ENCODE measurements at places on chromosomes 1 and 21.

- no peak for DNase-seq
These were observed at the start of gene OBSCN for GRCh38 chr1:228207851-228208821. Gene OBSCN (plus strand): TSS chr1:228208044. CDS start chr1:228211784, 3,740 bp downstream.

- DNase-seq: no peak
These were observed 1233.7 kb downstream of the PLA2G4A start for GRCh38 chr1:188062456-188062855.

DNA sequence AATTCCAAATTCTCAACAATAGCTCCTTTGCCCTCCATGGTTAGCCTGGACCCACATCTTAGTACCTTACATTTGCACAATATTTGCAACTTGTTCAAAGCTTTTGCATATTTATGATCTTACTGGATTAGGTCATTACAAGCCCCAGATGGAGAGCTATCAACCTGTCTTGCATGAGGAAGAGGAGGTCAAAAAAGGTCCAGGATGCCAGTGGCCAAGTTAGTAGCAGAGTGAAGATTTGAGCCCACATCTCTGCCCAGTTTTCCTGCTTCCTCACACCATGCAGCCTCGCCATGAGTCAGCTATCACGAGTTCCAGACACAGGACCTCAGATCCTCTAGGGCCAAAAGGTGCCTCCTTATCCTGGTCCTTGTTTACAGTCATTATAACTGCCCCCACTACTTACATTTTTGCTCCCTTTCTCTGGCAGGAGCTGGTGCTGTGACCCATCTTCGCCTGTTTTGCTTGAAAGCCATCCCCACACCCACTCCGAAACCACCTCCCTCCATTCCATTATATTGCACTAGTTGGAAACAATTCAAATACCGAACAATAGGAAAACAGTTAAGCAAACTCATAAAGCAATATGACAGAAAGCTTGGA is 5.0 kb upstream of the AHCYL1 start:
- no peak for DNase-seq

DNA sequence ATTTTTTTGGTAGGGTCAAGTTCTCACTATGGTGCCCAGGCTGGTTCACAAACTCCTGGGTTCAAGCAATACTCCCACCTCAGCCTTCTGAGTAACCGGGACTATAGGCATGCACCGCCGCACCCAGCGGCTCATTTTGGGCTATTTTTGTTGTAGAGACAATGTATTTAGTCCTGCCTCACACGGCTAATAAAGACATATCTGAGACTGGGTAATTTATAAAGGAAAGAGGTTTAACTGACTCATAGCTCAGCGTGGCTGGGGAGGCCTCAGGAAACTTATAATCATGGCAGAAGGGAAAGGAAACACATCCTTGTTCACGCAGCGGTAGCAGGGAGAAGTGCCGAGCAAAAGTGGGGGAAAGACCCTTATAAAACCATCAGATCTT is 4.2 kb downstream of the CELA2A start:
- DNase-seq: no peak

DNA sequence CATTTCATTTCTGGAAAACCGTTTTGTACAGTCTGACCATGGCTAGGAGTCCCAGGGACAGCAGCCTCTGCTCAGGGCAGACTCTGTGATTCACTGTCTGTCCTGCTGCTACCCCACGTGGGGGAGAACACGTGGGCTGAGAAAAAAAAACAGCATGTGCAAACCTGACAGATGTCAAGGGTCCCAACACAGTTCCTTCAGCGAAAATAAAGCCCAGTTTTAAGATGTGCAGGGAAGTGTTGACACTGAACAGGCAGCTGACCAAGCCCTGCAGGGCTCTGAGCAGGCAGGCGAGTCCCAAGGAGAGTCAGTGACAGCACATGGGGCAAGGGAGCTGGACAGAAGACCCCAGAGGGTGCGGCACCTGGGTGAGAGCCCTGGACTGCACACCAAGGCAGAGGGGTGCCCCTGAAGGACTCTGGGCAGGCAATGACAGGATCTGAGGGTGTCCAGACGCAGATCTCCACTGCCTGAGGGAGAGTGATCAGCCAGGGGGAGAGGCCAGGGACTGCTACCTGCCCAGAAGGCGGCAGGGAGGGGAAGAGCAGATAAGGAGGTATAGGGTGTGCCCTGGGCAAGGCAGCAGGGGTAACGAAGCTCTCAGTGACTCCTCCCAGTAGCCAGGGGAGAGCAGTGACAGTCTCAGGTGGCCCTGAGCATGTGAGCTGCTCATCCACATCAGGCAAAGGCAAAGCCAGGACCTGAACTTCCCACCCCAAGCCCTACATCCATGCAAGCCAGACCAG is 5.1 kb upstream of the SPATC1L start:
- DNase-seq: no peak

- no peak for DNase-seq
These were observed 4.3 kb upstream of the KIF14 start for GRCh38 chr1:200624679-200625335.

- DNase-seq: no peak
These were observed 74.3 kb downstream of the HLCS start for GRCh38 chr21:36892201-36892600.

GRCh38 chr1:73516451-73516850 is 681.5 kb downstream of the LRRIQ3 start:
- DNase-seq: no peak

- DNase-seq: no peak
These were observed 39.6 kb upstream of the PRSS38 start for GRCh38 chr1:227775841-227776240.

GRCh38 chr1:182700351-182700709 is 15.9 kb upstream of the RGS8 start:
- no peak for DNase-seq

DNA sequence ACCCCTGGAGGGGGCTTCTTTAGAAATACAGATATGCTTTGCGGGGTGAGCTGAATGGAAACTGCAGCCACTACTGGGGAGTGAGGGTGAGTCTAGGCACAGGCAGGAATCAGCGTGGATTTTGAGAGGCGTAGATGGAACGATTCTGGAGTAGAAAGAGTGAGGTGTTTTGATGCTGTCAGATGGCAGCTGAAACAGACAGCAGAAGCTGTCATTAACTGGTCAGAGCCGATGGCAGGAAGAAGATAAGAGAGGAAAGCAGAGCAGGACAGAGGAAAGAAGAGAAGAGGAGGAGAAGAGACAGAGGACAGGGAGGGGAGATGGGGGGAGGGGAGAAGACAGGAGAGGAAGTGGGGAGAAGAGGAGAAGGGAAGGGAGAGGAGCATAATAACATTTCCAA is 138.5 kb downstream of the LRIG2 start:
- DNase-seq: no peak

DNA sequence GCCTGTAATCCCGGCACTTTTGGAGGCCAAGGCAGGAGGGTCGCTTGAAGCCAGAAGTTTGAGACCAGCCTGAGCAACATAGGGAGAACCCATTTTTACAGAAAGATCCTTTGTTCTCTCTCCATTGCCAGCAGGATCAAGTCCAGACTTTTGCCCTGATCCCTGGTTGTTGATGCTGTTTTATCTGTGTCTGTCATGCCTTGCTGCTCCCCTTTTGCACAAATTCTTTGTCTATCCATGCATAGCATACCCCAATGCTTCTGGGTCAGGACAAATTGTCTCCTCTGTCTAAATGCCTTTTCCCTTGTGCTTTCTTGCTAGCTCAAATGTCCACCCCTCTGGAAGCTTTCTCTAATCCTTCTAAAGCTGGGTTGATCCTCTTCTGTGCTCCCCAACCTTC is 25.3 kb upstream of the FAAH start:
- DNase-seq: no peak

DNA sequence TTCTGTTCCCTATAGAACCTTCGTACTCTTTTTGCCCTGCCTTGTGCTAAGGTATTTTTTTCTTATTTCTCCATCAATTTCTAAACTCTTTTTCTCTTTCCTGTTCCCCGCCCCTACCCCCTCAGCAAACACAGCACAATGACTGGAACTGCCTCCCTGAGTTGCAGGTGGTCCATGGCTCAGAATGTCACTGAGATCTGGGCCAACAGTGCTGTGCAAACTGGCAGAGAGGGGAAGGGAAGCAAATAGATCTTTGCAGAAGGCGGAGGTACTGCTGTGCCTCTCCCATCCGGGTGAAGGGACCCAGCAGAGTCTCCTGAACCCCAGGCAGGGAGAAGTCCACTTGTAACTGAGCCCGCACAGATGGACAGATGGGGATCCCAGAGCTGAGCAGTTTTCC is 32.6 kb upstream of the A3GALT2 start:
- no peak for DNase-seq

DNA sequence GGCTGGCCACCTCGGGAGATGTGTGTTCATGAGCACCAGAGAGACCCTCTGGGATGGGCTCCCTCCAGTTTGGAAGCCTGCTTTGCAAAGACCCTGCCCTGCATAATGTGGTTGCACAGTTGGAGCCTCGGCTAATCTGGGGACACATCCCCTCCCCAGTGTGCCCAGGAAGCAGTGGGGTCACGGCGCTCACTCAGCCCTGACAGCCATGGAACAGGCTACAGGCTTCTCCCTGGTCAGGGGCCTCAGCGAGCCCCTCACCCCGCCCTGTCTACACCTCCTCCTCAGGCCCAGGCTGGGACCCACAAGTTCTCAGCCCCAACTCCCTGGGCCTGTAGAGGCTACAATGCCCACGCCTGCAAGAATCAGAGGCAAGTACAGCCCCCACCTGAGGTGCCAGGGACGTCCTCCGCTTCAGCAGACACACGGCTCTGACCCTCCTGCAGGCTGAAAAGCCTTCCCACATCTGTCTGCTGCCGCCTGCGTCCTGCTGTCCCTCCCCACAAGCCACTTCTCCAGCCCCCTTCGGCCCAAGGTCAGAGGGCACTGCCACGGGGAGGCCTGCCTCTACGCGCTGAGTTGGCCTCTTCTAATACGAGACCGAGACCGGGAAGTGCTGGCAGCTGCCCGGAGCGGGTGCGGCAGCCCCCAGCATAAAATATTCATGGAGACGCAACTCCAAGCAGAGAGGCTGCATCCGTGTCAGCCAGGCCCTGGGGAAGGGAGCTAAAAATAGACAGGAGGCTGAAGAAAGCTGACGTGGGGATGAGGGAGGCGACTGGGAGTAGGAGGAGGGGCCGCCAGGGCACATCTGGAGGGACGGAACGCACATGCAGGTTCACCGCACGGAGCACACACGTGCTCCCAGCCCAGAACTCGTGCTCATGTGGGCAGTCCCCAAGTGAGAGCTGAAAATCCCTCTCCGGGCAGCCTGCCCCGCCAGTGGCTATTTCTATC is 15.2 kb upstream of the GPR153 start:
- DNase-seq: no peak

DNA sequence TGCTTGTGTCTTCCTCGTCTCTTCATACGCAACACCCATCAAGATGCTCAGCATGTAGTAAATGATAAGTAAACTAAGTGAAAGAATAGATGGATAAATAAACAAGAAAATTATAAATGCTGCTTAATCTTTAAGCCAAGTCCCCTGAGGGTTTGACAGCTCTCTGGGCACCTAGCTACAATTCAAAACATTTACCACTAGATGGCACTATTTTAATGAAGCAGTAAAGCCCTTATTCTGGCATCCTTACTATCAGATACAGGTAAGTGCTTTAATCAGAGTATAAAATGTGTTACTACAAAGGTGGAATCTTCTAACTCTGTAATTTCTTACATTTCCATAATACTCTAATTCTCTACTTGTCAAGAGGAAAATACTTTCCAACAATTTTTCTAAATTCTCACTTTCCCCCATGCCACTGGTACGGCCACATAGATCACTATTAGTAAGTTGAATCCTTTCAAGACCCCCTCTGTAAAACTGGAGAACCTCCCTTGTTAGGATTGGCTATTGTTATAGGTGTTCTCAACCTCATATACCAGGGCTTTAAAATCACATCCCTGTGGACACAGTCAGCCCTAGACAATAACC is 137.8 kb downstream of the BARHL2 start:
- DNase-seq: no peak

GRCh38 chr1:7385471-7386225 is 385.4 kb upstream of the VAMP3 start:
- DNase-seq: no peak

DNA sequence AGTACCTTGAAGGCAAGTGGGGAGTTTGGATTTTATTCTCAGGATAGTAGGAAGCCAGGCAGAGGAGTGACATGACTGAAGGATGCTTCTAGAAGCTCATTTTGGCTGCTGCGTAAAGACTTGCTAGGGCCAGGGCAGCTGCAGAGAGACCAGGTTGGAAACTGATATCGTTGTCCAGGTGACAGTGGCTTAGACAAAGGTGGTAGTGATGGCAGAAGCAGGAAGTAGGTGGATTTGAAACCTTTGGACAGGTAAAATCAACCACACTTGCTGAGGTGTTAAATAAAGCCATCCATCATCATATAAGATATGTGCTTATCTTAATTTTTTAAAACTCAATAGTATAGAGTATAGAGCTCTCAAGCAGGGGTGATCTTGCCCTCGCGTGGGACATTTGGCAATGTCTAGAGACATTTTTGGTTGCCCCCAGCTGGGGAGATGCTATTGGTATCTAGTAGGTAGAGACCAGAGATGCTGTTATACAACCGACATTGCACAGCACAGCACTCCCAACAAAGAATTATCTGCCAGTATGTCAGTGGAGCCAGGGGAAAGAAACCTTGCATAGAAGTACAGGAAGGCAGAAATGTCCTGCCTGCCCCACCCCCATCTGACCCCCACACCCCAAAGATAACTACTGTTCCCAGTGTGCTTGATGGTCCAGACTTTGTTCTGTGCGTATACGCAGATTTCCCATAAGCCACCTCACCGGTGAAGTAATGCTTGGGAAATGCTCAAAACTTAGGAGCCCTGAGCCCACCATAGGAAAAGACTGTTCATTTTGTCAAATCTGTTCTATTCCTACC is 31.1 kb downstream of the TMEM51 start:
- DNase-seq: no peak

GRCh38 chr1:44689447-44689765 is 14.9 kb downstream of the ARMH1 start:
- no peak for DNase-seq

DNA sequence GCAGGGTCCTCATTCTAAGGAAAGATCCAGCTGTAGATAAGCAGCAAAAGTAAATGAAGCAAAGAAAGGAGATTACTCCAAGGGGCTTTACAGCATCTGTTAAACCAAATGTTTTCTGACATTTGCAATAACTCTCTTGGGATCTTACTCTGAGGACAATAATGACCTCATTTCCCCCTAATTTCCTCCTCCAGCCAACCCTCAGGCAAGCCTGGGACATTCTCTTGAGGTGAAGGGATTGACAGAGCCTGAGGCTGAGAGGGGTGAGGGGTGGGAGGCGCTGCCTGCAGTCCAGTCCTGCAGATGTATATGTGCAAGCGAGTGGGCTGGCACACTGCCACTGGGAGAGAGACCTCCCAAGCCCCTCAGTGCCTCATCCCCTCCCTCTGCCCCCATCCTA is 40.5 kb upstream of the NEK2 start:
- no peak for DNase-seq

- DNase-seq: no peak
These were observed 166.8 kb upstream of the USP24 start for GRCh38 chr1:55381983-55382382.

Measured in stimulated activated CD4-positive, alpha-beta T cell treated with anti-CD3 and anti-CD28 coated beads, Interleukin-1b, Interleukin-23, amount 100 ng/mL, for 48 hours (primary cell).